ENCODE measurements at places on chromosomes 5 and 9.

DNA sequence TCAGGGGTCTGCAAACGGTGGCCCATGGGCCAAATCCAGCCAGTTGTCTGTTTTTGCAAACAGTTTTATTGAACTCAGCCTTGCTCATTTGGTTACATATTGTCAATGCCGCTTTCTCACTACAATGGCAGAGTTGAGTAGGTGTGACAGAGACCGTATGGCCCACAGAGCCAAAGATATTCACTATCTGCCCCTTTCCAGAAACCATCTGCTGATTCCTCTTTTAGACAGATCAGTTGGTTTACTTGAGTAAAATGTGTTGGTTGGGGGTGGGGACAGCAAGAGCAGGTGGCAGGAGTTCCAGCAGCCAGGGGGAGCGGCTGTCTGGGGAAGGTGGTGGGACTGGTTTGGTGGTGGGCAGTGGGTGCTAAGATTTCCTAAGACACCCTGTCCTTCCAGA, 54.8 kb downstream of the COL27A1 start:
- DNase-seq, result no peak

DNA sequence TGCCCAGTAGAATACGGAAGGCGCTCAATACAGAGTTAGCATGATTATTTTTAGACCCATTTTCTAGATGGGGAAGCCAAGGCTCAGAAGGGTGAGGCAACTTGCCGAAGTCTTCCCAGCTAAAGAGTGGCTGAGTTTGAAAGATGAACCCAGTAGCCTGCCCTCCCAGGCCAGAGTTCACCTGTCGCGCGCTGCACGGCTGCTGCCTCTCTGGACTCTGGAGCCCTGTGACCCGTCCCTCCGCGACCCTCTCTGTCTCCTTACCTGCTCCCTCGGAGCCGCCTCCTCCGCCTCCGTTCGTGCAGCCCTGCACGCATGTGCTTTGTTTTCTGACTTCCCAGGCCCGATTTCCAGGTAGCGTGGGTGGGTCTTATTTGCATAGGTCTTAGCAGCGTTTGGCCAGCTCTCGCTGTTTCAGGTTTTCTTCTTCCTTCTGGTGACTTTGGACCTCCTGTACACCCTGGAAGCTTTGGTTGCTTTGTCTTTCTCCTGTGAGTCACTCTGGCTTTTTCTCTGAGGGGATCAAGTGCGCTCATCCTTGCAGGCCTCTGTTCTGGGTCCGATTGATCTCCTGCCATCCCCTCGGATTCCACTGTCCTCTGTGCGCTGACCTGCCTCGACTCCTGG, at the start of gene RNF183:
RNF183 (minus strand) TSS at position 585 of the 627 bp plus-strand sequence. CDS start 5,192 bp downstream, outside the sequence.
- no peak for DNase-seq

DNA sequence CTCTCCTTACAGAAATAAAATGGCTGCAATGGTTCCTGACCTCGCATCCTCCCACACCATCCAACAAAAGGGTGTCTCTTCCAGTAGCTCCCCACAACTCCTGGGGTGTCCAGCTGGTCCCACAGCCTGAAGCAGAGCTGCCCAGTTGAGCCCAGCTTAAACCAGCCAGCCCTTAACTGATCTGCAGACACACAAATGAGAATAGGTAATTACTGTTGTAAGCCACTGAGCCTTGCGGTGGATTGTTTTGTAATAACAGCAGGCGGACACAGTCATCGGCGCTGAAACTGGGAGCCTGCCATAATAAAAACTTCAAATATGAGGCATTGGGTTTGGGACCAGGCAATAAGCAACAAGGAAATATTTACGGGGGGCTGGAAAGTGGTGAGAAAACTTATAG, 10.4 kb upstream of the ZBTB43 start:
- DNase-seq, result no peak

- no peak for DNase-seq
These were observed 9.6 kb downstream of the LHX6 start for GRCh38 chr9:122218935-122219855.

GRCh38 chr9:131663288-131663687, 76.6 kb downstream of the RAPGEF1 start:
- no peak for DNase-seq

DNA sequence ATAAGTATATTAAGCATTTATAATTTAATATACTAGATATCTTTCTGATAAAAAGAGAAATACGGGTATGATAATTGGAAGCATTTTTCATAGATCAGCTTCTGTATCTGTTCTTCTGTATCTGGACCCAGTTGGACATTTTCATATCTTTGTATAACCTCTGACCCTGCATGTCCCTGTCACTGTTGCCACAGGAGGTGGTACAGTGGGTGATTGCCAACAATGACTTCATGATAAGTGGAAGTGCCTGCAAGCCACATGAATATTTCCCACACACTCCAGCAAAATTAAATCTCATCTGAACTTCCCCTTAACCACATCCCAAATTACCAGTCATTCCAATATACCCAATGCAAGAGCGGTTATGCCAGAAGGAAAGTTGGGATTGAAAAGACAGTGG, 376.4 kb downstream of the ARRDC3 start:
- DNase-seq, result no peak

- no peak for DNase-seq
These were observed 53.9 kb upstream of the RNU6ATAC start for GRCh38 chr9:134218230-134218629.

- DNase-seq, result no peak
These were observed 806.0 kb upstream of the ZNF608 start for GRCh38 chr5:125552486-125552885.

- peak; percentile 18 for DNase-seq
These were observed 232.6 kb downstream of the EPB41L4A start for GRCh38 chr5:112186401-112186990.

GRCh38 chr9:36389590-36389989, 10.5 kb downstream of the RNF38 start:
- DNase-seq, result no peak

GRCh38 chr5:36820900-36821299, 55.7 kb upstream of the NIPBL start:
- DNase-seq, result no peak

DNA sequence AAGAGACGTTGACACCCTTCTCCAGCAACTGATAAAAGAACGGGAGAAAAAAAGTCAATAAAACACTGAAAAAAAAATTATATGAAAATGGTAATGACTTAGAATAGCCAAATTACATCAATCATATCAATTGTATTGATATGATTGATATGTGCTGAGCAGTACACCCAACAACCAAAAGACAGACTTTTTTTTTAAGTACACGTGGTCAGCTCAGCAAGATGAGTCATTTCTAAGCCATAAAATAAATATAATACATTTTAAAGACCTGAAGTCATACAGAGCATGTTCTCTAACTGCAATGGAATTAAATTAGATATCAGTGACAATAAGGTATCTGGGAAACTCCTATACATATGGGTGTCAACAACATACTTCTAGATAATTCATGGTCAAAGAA, 30.9 kb upstream of the OLFM1 start:
- no peak for DNase-seq

DNA sequence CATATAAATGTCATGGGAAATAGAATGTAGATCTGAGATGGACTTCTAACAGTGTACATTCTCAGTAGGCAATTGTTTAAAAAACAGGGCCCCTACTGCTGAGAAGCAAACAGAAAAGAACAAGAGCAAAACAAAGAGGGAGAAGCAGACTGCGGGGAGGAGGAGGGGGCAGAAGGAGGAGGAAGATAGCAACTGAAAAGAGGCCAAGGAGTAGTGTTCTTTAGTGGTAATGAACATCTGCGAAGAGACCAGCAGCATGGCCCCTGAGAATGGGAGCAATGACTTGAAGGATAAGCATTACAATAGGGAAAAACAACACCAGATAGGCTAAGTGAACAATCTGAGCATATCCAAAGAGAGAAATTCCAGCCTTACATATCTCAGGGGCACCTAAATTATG, 36.8 kb downstream of the HAPLN1 start:
- no peak for DNase-seq

DNA sequence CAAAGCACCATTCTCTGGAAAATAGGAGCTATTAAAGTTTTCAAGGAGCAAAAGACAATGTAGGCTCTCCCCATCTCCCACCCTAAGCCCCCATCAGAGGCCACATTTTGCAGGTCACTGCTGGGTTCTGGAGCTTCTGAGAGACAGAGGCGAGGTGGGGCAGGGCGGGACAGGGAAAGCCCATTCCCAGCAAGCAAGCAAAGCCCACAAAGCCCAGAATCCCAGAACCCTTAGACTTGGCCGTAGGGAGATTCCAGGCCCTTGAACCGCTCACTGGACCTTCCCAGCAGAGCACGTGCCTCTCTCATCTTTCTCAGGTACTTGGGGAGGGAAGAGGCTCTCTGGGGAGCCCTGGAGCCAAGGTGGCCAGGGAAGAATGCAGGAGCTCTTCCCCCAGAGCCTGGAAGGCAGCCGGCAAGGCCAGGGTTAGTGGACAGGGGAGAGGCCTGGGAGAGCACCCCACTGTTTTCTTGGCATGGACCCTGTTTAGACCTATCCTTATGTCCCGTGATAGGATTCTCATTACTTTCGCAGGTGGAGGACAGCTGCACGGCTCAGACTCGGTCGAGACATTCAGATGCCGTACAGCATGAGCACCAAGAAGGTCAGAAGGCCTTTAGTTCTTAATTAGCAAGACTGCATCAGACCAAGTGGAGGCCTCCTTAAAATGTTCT, 52.4 kb downstream of the ZNF354C start:
- DNase-seq, result no peak

- no peak for DNase-seq
These were observed 5.9 kb upstream of the NACC2 start for GRCh38 chr9:136100700-136101614.
